Kidney epithelial cell (primary cell): ENCODE measurements at places on chromosomes 7 and 10. TPM values are rescaled to one million over a fixed set of nuclear protein-coding genes. Genes with fewer than 3 reads are reported as not detected.

PITX3 gene
- total RNA-seq = 0.14 and 0.21 TPM in 2 replicates

BICC1 gene
- 58.0 and 64.6 TPM in 2 replicates for total RNA-seq

ANK3 gene
- total RNA-seq = 5.1 and 14.8 TPM in 2 replicates

GAD2 gene
- total RNA-seq = not detected in 2 replicates
